Uterus (tissue), 4 donors: ENCODE measurements at places on chromosomes 12 and 14. TPM values are rescaled to one million over a fixed set of nuclear protein-coding genes. Genes with fewer than 3 reads are reported as not detected.

- no peak for DNase-seq
These were observed 775.7 kb downstream of the TMTC2 start for GRCh38 chr12:83462419-83462818.

DNA sequence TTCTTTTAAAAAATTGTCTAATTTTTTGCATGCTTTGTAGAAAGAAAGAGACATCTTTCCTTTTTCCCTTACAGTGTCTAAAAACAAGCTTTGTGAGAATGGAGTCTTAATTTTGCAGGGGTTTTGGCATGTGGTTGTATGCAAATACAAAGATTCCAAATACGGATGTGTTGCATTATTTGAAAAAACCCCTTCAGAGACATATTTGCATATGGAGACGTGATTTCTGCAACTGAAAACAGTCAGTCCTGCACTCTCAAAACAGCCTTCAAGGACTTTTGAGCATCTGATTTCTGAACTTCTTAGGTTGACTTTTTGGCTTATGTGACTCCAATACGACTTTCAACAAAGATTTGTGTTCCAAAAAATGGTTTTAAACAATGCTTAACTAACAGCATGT is 7.8 kb downstream of the IRAK3 start:
- DNase-seq = no peak

GRCh38 chr12:118073768-118074167 is 12.8 kb upstream of the WSB2 start:
- DNase-seq = no peak

- DNase-seq = no peak
These were observed 14.5 kb upstream of the PSMD9 start for GRCh38 chr12:121874071-121874470.

DNA sequence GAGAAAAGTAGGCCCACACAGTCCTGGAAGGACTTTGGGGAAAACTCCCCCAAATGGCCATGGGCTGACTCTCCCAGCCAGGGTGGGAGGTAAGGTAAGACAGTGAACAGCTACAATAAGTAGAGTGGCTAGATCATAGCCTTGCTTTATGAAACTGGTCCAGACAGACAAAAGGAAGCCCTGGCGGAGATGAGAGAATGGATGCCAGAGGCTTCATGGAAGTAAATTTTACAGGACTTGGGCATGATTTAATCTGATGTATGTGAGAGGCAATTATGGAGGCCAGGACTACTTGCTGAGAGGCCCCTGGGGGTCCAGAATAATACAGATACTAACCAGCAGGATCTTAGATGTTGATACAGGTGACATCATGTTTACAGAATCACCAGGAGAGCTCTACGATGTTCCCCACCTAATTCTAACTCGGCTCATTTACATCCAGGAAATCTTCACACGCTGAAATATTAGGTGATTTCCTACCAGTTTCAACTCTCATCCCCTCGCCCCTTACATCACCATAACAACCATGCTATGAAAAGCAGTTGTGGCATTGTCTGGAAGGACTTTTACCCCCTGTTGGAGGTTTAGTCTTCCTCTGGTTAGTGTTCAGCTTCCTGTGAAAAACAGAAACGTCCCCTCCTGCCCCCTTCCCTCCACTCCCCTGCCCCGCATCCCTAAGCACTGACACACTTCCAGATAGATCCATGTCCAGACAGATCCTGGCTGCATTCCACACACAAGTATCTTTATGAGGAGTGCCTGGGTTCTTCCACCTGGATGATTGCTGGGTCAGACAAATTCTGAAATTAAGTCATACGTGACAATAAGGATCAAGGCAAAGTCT is 39.5 kb upstream of the NT5DC3 start:
- no peak for DNase-seq

DNA sequence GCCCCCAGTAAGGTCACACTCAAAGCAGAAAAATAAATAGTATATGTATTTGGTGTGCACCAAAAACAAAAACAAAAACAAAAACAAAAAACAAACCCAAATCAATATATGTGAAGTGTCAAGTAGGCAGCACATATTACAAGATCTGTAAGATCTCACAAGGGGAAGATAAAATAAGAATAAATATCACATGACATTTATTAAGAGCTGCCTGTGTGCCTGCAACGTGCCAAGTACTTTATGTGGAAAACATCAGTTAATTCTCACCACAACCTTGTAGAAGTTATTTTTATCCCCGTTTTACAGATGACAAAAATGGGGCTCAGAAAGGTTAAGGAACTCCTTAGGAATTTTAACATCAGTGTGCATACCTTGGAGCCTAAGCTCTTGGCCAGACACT is 26.6 kb downstream of the TRIM9 start:
- DNase-seq = no peak

GRCh38 chr12:54993181-54993835 is 8.7 kb upstream of the TESPA1 start:
- DNase-seq = no peak

- DNase-seq = no peak
These were observed 3.6 kb upstream of the BATF start for GRCh38 chr14:75518625-75519024.

GRCh38 chr12:38350342-38351174 is 34.0 kb downstream of the ALG10B start:
- DNase-seq = no peak

DNA sequence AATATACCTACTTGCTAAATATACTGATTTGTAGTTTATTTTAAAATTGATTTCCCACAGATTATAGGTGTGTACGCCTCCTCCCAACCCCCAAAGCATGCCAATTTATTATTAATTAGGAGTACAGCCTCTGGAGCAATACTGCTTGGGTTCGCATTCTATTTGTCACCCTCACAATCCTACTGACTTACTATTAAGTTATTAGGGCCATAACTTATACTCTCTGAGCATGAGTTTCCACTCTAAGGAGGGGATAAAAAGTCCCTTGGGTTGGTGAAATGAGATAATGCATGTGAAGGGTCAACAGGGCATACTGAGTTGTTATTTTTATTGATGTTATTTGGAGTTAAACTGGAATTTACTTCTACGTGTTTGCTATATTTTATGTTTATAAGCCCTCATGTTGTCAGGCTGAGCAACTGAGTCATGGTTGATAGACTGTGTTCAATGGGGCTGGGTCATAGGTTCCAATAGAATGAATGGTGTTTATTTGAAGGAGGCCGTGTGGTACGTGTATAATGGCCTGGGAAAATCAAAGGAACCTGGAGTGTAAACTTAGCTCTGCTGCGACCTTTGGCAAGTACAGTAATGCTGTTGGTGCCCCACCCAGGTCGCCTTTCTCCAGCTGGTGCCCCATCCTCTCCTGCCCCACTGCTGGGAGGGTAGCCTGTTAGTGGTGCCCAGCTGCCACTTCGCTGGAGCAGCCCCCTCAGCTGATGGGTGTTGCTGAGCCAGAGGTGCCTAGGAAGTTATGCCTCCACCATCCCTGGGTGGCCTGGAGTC is 99.3 kb upstream of the PTPRB start:
- no peak for DNase-seq

DNA sequence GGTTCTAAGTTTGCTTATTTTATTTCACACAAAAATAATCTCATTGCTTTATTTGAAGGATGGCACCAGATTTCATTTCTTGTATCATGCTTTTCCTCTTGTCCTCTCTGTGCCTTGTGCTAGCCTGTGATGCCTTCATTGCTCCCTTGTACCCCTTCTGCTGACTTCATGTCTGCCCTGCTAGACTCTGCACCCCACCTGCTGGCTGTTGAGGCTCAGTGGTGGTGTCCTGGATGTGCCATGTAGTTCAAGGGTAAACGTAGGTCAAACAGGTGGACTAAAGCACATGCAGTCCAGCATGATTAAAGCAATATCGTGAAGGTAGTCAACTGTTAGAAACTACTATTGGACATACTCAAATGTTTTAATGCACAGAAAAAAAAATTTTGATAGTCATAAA is 21.6 kb downstream of the MRPS35 start:
- DNase-seq = no peak

DNA sequence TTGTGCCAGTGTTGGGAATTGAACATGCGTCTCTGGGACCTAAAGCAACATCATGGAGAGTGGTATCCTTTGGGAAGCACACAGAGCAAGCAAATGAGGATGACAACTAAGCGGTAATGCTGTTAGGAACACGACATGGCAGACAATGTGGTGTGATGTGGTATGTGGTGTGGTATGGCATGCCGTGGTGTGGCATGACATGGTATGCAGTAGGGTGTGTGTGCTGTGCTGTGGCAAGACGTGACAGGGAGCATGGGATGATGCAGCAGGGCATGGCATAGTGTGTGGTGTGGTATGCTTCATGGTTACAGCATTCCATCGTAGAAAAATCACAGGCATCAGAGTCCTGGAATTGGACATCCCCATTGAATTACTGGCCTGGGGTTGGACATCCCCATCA is 108.7 kb downstream of the RTN1 start:
- DNase-seq = no peak

- DNase-seq = no peak
These were observed 147.4 kb downstream of the AKAP6 start for GRCh38 chr14:32476532-32476931.

- no peak for DNase-seq
These were observed 64.4 kb upstream of the BTG1 start for GRCh38 chr12:92210071-92210470.

GRCh38 chr12:92732716-92733115 is 29.9 kb downstream of the PLEKHG7 start:
- no peak for DNase-seq

DNA sequence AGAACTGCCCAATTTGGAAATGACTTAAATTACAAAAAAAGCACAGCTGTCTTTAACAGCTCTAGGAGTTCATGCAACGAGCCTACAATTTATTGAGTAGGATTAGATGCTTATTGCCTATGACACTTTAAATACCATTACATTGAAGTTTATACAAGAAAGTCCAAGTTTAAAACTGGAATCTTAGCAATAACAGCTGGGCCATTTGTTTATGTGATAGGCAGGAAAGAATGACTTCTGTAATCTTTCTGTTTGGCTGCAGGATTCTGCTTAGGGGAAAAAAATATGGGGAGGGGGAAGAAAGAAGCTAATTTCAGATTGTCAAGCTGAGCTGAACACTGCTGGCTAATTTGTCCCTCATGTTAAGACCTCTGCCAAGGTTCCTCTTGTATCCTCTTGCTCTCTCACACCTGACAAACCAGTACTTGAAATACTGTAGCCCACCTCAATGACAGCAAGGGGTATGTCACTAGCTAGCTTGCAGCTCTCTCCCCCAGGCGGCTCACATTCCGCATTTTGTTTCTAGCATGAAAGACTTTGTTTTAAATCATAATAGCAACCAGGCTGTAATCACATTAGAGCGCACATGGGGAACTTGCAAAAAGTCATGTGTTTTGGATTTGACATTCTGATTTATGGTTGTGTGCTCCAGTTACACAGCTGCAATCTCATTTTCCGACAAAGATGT is 384.8 kb downstream of the BMP4 start:
- peak; percentile 17 for DNase-seq

DNA sequence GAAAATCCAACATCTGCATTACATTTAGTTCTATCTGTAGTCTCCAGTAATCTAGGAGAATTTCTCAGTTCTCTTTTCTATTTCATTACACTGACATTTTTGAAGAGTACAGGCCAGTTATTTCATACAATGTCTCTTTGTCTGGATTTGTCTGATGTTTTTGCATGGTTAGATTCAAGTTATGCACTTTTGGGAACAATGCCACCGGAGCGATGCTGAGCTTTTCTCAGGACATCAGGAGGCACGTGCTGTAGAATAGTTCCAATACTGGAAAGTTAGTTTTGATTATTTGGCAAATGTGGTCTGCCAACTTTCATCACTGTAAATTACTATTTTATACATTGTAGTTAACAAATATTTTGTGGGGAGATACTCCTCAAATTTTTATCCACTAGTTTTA is 43.1 kb downstream of the ALDH1L2 start:
- no peak for DNase-seq

- DNase-seq = no peak
These were observed 18.9 kb downstream of the LMO3 start for GRCh38 chr12:16587110-16587453.

- no peak for DNase-seq
These were observed 512.4 kb upstream of the TMPO start for GRCh38 chr12:98002887-98003493.

DNA sequence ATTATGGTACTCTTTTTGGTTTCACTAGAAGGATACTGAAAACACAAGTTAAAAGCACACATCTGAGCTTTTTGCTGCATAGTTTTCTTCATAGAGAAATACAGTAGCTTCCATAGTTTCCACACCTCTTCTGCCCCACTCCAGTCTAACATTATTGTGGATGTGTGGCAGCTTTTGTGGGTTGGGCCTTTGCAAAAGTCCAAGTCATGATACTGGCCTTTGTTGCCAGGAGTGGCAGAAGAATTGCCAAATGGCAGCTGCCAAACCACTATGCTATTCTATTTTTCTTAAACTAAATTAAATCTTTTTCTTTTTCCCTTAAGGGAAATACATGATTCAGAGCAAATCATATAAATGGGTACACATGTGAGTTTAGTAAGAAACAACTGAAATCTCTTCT is 114.8 kb downstream of the PLEKHA5 start:
- DNase-seq = no peak

- no peak for DNase-seq
These were observed 393 bp upstream of the KLHL33 start for GRCh38 chr14:20436363-20436755.

DNA sequence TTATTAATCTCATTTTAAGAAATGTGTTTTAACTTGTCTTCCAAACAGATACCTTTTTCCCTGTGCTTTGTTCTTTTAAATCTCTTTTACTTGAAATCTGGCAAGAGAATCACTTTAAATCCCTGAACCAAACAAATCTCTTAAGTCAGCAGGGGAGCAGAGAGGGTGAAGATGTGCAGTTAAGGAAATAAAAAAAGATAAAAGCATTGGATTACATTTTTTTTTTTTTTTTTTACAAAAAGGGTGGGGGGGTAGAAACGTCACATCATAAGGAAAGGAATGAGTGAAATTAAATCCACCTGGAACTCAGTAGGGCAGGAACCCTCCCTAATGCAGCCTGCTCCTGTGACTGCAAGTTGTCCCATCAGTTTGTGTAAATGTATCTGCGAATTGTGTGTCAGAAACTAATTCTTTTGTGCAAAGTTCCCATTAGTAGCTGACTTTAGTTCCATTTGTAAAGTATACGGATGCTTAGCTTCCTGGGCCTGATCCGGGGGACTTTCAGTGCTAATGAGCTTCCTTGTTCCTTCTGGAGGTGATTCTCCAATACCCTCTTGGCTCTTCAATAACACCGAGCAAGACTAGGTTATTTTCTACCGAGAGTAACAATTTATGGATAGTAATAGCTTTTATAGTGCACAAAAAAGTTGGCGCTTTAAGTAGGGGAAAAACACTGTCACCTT is 1.5 kb downstream of the TTC6 start:
- DNase-seq = no peak

GARIN6 gene
- not detected for total RNA-seq

RIMBP2 gene
- 8.2 TPM for total RNA-seq

CCDC198 gene
- total RNA-seq = 0.37 TPM

P3H3 gene
- total RNA-seq = 90.1 TPM

NXPH4 gene
- total RNA-seq = not detected

PLEKHG7 gene
- 1.5 TPM for total RNA-seq

VPS33A gene
- 8.5 TPM for total RNA-seq

HAL gene
- total RNA-seq = 0.29 TPM

ZFYVE26 gene
- 22.6 TPM for total RNA-seq

PLA2G1B gene
- total RNA-seq = not detected

CCDC77 gene
- 8.5 TPM for total RNA-seq

ACRBP gene
- 1.6 TPM for total RNA-seq

FLRT2 gene
- total RNA-seq = 72.4 TPM

NANOG gene
- not detected for total RNA-seq

PTCSC3 gene
- total RNA-seq = not detected

ACSM4 gene
- not detected for total RNA-seq

TAS2R30 gene
- total RNA-seq = not detected
